ENCODE measurements at places on chromosomes 1 and 21. TPM values are rescaled to one million over a fixed set of nuclear protein-coding genes. Genes with fewer than 3 reads are reported as not detected.

The HUNK gene
- total RNA-seq = 1.9 TPM

GRCh38 chr1:119448127-119448511, 33.2 kb downstream of the HSD3B2 start:
- no peak for DNase-seq

The OXCT2 gene
- not detected for total RNA-seq

The CD160 gene
- total RNA-seq = not detected

DNA sequence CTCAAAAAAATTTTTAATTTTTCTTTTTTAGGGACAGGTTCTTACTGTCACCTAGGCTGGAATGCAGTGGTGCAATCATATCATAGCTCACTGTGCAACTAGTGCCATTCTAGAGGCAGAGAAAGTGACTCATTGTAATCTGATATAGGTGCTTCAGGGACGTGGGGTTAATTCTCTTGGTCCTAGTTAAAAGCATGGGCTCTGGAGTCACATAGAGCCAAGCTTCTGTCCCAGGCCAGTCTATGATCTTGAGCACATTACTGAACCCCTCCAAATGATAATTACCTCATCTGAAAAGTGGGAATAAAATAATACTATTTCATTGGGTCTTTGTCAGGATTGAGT, 1.1 kb upstream of the ADIPOR1 start:
- peak; percentile 35 for DNase-seq

The KLF17 gene
- total RNA-seq = not detected

The IL12RB2 gene
- total RNA-seq = 0.39 TPM

GRCh38 chr1:59384443-59384842, 87.5 kb downstream of the FGGY start:
- DNase-seq = no peak

The TSACC gene
- 1.0 TPM for total RNA-seq

DNA sequence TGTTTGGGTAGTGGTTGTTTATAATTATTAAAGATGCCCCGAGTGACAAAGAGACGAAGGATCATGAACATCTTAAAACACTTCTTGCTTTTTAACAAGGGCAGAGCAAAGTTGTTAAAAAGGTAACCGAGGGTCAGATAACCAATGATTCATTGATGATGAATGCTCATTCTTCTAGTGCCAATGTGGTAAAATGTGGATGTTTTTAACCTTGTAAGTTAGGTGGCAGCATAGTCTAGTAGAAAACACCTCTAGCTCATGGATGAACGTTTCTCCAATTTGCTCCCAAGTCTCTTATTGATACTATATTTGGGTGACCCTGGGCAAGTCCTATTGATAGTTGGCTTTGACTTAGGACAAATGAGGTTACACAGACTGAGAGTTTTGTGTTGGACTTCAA, 167.9 kb downstream of the KIF26B start:
- no peak for DNase-seq

The SLC30A10 gene
- not detected for total RNA-seq

The STUM gene
- total RNA-seq = 0.54 TPM

DNA sequence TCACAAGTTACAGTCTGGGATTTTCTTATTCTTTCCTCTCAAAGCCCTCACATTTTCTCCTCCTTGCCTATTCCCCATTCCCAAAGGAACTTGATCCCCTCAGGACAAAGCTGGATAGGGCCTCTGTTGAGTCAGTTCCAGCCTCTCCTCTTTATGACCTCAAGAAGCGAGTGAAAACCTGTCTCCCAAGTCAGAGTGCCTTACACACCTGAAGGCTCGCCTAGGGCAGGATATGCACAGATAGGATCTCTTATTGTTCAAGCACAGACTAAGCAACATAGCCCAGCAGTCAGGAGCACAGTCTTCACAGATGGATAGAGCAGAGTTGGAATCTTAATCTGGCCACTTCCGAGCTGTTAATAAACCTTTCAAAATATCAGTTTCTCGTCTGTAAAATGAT, 60.8 kb upstream of the PRRC2C start:
- DNase-seq = no peak

The MROH9 gene
- not detected for total RNA-seq

The HSPA6 gene
- 0.28 TPM for total RNA-seq
